ENCODE measurements at places on chromosomes 3 and 15.

DNA sequence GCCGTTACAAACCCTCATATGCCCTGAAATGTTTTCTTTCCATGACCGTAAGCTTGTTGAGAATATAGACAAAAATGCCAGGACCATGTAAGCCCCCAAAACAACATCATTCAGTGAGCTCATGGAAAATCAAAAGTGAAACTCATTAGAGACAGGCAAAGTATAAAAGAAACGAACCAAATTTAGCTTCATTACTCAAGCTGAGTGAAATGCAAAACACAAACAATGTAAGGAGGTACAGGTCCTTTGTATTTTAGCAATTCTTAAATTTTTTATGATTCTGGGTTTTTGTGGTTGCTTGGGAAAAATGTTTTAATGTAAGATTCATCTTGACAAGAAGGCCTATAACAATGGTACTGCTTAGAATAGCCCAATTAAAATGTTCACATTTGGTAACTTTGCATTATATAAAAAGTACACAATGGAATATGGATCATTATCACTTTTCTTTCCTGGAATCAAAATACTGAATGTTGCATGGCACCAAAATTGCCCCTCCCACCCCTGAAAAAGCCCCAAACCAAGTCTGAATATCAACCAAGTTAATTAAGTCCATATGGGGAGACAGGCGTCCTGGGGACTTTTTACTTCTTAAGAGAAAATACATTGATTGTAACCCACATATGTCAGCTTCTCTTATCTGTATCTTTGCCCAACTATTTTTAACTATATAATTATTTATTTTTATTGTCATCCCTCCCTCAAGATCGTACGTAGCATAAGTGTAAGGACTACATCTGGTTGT is 247.7 kb upstream of the CDIN1 start:
- no peak for DNase-seq

GRCh38 chr15:74216949-74217348 is 14.4 kb upstream of the STRA6 start:
- DNase-seq, result no peak

DNA sequence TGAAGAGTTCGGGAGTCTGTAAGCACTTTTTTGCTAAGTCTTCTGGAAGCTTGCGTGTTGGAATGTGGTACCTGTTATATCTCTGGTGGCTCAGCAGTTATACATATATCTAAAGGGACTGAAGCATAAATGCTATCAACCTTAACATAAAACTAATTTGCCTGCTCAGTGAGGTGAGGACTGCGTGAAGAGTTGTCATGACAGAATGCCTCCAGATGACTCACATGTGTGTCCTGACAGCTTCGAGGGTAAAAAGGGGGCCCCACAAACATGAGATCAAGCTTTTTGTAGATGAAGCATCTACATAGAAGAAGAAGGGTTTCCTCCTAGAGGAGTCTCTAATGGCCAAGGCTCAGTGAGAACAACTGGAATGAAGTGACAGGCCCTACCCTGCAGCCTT is 88.8 kb upstream of the C3orf80 start:
- no peak for DNase-seq

DNA sequence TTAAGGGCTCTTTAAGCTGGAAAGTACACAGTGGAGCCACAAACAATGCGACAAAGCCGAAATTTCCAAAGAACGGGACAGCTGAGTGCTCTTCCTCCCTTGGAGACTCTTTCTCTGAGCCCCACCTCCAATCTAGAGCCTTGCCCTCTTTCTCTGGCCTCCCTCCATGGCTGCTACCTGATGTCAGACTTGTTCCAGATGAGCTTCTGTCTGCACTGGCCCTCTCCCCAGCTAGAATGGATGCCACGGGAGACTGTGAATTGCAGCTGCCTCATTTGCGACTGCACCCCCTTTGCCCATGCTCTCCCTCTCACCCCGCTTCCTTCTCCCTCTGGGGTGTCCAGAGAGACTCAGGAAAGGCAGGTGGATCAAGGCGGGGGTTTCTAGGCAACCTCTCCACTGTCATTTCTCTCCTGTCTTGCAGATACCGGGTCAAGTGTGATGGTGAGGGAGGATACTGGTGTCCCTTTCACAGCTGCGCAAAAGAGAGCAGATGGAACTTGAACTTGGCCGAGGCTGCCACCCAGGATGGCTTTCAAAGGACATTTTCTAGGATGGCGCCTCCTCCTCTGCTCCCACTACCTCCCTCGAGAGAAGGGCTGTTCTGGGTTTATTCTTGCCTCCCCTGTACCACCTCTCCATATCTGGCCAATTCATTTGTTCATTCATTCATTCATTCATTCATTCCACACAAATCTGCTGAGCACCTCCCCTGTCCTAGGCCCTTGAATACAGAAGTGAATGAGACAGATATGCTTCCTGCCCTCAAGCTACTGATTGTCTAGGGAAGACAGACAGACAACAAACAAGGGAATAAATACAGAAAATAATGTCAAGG is 12.8 kb downstream of the ATP2B2 start:
- no peak for DNase-seq

GRCh38 chr3:155210736-155211135 is 82.7 kb downstream of the STRIT1 start:
- DNase-seq, result no peak

GRCh38 chr3:122076491-122077292 is 21.5 kb downstream of the CD86 start:
- DNase-seq, result no peak

DNA sequence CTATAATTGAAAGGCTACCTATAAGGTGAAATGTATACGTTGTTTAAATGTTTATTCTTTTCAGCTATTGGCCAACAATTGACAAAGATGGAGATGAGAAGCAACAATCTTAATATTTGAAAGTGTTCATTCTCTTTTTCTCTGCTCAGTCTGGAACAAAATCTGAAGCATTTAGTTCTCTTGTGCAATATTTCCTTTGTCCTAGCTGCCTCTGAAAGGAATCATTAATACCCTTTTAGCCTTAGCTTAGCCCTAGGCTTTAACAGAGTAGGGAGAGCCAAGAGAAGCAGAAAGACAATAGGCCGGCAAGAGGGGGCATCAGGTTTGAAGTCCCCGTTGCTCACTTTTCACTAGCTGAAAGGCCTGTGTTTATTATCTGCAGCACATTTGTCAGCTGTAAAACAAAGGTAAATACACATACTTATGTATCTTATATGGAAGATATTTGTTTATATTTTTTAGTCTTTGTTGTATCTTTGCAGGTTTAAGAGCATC is 422.5 kb upstream of the SEMA6D start:
- DNase-seq, result no peak

DNA sequence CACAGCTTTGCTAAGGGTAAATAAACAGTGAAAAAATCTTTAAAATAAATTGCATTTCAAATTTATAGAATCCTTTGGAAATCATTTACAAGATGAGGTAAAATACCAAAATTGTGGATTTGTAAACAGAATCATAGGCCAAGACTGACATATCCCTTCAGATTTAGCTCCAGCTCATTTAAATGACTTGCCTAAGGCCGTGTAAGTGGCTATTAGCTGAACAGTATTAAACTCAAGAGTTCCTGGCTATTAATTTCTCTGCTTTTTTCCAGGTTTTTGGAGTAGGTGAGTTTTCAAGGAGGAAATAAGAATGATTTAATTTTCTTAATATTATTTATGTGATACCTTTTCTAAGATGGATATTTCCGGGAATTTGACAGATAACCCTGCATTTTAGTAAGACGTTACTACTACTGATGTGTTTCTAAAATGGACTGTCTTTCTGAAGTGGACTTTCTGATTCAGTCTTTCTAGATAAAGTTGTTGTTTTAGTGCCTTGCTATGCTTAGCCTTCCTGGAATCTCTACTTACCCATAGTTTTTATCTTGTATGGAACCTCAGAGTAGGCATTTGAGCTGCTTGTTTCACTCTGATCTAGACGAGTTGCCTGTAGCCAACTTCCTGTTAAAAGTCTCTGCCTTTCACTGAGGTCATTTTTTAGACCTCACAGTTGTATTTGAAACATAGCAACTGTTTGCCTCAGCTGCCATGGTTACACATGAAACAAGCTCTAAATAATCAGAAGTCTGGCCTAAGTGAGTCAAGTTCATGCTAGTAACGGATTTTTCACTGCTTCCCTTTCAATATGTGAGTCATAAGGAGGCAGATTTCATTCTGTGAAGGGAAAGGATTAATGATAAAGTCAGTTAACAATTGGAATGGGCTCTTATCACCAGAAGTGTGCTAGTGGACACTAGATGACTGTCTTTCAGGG is 127.0 kb downstream of the KLHL25 start:
- peak; percentile 55 for DNase-seq

- no peak for DNase-seq
Observed at GRCh38 chr3:155581579-155581978, 163.3 kb downstream of the PLCH1 start.

- no peak for DNase-seq
Observed at GRCh38 chr3:179113903-179114302, 34.3 kb upstream of the PIK3CA start.

Measured in effector memory CD4-positive, alpha-beta T cell (primary cell).